ENCODE measurements at places on chromosomes 7 and 10.

- DNase-seq, result no peak
Measured at GRCh38 chr7:80981405-80981804, 62.6 kb upstream of the SEMA3C start.

DNA sequence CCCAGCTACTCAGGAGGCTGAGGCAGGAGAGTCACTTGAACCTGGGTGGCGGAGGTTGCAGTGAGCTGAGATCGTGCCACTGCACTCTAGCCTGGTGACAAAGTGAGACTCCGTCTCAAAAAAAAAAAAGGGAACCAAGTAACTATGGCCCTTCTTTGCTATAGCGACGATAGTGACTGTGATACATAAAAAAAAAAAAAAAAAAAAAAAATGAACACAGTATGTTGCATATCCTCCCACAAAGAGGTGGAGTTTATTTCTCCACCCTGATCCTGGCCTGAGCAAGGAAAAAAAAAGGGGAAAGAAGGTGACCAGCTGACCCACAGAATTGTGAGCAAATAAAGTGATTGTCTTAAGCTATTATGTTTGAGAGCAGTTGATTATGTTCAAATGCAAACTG is 42.3 kb upstream of the STEAP1B start:
- no peak for DNase-seq

DNA sequence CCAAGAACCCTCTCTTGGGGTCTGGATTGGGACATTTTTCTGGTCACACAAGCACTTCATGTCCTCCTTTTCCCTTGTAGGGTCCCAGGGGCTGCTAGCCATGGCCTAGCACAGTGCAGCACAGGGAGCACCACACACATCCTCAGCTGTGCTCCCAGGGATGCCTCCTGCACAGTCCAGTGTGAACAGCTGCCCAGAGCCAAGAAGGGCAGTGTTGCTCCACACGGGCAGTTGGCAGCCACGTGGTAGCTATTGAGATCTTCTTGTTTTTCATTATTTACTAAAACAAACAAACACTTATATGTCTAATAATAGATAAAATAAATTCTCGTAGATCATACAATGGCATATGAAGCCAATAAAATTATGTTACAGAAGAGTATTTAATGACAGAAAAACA is 13.9 kb upstream of the LANCL2 start:
- DNase-seq, result no peak

DNA sequence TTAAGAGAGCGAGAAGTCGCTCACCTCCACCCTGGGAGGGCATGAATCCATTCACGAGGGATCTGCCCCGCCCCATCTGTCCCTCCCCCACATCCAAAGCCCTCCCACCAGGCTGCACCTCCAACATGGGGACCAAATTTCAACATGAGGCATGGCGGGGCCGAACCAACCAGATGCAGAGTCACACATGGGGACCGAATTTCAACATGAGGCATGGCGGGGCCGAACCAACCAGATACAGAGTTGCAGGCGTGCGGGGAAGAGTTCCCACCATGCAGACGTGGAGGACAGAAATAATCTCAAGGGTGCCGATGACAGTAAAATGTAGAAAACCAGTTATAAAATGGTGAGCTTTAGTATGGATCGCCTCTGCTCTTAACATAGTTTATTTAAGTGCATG is 564.4 kb downstream of the DNAJB6 start:
- no peak for DNase-seq

GRCh38 chr7:131057015-131057793 is 270.5 kb upstream of the MKLN1 start:
- DNase-seq, result no peak

DNA sequence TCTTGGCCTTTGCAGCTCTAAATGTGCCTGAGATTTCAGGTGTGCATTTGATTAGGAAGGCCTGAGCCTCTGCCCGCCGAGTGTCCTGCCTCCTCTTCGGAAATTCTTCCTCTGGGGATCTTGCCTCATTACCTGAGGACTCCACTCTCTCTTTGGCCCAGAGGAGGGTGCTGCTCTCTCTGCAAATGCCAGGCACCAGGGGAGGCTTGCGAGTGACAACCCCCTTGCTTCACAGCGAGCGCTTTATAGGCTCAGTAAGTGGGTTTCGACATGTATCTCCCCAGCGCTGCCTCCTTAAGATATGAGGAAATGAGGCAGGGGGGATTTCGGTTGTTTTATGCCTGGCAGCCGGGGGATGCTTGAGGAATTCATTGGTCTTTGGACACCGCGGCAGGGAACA is 423.9 kb downstream of the GLRX3 start:
- no peak for DNase-seq

DNA sequence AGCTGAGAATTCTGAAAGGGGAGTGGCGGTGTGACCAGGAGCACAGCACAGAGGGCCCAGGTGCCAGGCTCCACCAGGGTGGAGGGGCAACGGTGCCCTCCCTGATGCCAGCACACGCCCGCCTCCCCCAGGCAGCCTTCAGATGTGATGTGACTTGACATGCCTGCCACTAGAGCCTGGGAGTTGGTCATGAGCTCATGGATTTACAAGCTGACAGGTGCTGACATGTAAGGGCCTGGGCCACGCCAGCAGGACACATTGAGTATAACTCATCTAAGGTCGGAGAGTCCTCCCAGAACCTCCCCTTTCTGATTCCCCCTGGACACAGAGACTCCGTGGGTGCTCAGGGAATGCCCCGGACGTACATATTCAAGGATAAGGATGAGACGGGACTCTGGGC is 74.2 kb downstream of the LSM5 start:
- DNase-seq, result no peak
